ENCODE measurements at places on chromosomes 16 and 17.

GRCh38 chr17:7315570-7316235, 543 bp upstream of the GPS2 start:
- DNase-seq, result no peak

DNA sequence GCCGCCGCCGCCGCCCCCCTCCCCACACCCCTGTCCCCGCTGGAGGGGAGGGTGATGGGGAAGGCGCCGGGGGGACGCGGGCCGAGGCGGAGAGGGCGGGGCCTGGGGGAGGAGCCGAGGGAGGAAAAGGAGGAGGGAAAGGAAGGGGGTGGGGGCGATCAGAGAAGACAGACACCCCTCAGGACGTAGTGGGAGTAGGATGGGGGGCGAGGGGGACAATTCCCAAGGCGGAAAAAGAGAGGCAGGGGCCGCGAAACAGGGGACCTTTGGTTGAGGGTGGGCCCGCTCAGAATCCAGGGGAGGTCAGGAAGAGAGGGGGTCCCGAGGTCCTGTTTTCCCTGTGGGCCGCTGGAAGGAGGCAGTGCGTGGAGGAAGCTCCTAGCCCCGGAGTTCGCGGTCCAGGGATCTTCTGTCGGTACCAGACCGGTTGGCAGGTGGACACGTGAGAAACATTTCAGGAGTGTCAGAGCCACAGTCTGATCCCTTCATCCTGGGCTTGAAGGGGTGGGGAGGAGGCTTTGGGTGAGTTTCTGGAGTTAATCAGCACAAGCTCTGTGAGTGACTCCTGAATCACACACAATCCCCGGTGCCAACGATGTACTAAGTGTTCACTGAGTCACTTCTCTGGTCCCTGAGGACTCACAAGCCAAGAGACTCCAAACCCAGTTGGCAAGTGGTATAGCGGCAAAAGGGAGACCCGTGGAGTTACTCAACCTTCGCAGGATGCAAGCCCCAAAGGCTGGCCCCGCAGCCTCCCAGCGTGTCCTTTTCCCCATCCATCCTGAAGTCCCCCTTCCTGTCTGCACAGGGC, at the start of gene XYLT1:
XYLT1 (minus strand) TSS at position 53 of the 811 bp plus-strand sequence. CDS start 164 bp downstream, outside the sequence.
- peak; percentile 92 for DNase-seq

DNA sequence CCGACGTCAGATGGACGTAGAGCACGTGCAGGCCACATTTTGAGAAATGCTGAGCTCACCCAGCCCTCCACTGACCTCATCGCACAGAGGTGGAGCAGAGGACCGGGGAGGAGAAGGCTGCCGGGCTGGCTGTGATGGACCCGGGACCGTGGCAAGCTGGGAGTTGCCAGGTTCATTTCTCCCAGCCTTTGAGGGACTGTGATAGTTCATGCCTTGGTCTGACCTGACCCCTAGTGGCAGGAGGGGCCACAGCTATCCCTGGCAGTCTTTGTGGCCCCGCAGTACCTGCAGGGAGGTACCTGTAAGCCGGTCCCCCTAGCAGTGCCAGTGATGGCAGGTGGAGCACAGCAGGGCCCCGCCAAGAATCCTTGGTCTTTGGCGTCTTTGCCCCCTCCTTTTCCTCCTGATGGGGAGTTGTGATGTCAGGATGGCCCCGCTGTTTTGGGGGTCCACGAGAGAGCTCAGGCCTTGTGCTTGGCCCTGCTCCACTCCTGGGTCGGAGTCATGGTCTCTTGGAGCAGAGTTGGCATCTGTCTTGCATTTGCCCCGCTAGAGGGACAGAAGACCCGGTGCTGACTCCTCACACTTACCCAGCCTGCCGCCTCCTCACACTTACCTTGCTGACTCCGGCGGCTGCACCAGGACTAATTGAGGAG, 50.4 kb downstream of the OR1D5 start:
- peak; percentile 55 for DNase-seq

- no peak for DNase-seq
Observed at GRCh38 chr16:78659216-78659615, 559.8 kb downstream of the WWOX start.

DNA sequence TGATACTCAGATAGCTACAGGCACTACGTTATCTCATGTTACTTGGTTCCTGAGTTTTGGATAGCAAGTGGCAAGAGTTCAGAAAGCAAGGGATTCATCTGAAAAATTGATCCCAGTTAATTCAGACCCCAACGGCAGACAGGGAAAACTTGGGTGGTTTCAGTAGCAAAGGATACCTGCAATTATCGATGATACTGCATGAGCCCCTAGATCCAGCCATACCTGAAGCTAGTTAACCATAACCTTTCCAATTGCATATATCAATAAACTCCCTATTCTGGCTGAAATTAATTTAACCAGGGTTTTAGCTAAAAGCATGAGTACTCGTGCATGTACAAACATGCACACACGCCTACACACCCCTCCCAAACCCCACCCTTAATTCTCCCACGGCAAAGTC, 4.3 kb downstream of the KNOP1 start:
- DNase-seq, result no peak

GRCh38 chr17:21004016-21004930, 38.5 kb downstream of the USP22 start:
- DNase-seq, result no peak

DNA sequence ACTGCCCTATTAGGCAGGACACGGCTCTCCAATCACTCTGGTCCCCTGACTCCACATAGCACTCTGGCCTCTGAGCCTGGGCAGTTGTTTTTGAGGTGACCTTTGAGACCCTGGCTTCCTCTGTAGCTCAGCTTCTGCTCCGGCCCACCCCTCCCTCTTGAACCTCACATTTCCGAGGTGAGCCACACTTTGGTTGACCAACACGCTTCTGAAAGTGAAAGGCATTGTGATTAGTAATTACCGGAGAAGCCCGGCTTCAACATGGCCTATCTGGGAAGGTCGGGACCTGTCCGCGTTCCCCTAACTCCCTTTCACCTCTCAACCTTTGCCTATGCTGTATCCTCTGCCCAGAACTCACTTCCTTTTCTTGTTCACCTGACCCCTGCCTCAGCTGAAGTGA, 10.3 kb upstream of the ITGAX start:
- no peak for DNase-seq

- no peak for DNase-seq
Observed at GRCh38 chr17:35130392-35130791, 9.0 kb downstream of the FNDC8 start.

- DNase-seq, result no peak
Observed at GRCh38 chr17:8062807-8063483, 24.1 kb downstream of the ALOX15B start.

GRCh38 chr17:43737722-43738121, 20.9 kb downstream of the SOST start:
- DNase-seq, result no peak

DNA sequence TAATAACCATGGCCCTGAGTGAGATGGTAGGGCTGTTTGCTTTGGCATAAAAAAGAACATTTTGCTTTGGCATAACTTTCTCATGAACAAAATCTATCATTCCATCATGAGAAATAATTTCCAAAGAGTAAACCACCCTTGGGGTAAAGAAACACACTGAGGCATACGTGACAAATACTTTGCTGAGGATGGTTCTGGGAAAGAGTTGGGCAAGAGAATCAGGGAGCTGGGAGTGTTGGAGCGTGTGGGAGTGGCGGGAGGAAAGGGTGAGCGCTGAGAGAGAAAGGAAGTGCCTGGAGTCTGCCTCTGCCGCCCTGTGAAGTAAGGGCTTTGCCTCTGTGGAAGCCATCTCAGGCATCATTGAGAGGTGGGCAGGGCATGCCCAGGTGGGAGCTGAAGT, 60.2 kb upstream of the ARHGAP44 start:
- DNase-seq, result no peak

DNA sequence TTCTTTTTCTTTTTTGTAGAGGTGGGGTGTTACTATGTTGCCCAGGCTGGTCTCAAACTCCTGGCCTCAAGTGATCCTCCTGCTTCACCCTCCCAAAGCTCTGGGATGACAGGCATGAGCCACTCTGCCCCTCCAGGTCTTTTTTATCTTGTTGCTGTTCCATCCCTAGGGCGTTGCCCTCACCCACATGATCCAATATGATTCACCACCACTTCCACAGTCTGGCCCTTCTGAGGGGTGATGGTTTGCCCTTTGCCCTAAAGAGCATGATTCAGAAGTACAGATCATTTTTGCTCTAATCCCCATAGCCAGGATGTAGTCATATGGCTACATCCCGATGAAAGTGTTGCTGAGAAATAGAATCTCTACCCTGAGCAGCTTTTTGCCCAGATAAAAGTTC, 18.8 kb downstream of the STX4 start:
- DNase-seq, result peak; percentile 67

DNA sequence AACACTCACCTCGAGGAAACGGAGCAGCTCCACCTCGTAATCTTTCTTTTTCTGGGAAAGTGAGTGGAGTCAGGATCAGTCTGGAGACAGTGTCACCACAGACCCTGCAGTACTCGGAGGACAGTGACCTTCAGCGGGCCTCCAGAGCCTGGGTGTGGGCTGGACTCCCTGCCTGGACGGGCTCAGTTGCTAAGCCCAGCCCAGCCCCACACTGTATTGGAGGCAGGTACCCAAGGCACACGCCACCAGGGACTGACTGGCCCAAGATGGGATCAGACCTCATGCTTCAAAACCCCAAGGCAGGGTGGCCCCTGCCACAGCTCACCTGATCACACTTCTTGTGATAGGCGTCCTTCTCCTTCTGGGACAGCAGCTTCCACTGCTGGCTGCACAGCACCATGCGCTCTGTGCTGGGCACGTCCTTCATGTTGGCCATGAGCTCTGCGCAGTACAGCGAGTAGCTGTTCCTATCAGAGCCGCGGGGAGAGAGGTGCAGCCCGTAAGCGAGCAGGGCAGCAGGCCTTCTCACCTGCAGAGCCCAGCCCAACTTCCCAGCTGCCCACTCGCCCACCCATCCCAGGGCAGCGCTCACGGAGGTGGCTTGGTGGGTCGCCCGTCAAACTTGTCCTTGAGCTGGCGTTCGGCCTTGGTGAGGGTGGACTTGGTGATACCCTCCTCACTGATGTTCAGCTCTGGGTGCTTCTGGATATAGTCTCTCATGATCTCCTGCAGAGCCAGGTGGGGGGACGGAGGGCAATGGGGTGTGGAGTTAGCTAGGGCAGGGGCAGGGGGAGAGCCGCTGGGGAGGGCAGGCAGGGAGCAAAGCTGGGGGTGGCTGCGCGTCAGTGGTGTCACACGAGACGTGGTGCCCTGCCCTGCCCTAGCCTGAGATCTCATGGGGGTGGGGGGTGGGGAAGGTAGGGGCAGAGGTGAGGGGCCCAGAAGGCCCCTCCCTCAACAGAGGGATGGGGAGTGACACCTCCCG, 7.9 kb downstream of the UBTF start:
- no peak for DNase-seq

GRCh38 chr16:11797957-11798299, 870 bp upstream of the ZC3H7A start:
- DNase-seq, result no peak

DNA sequence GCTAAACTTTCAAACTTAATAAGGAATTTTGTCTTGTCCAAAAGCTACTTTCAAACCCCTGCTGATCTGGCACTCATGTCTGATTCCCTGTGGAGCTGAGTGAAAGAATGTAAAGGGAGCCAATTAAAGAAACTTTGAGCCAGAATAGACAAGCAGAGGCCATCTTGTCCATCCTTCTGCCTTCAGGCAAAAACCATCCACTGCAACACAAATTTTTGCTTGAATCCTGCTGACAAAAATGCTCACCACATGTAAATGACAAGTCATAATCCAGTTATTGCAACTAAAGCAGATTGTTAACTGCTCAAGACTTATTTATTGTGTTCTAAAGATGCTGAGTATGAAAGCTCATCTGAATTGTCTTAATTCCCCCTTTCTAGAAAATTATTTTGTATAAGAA, 124.0 kb upstream of the HLF start:
- no peak for DNase-seq

GRCh38 chr17:65055708-65056638, 567 bp downstream of the GNA13 start:
- DNase-seq, result peak; percentile 64

GRCh38 chr17:49959183-49959935, 9.6 kb upstream of the DLX4 start:
- peak; percentile 64 for DNase-seq

DNA sequence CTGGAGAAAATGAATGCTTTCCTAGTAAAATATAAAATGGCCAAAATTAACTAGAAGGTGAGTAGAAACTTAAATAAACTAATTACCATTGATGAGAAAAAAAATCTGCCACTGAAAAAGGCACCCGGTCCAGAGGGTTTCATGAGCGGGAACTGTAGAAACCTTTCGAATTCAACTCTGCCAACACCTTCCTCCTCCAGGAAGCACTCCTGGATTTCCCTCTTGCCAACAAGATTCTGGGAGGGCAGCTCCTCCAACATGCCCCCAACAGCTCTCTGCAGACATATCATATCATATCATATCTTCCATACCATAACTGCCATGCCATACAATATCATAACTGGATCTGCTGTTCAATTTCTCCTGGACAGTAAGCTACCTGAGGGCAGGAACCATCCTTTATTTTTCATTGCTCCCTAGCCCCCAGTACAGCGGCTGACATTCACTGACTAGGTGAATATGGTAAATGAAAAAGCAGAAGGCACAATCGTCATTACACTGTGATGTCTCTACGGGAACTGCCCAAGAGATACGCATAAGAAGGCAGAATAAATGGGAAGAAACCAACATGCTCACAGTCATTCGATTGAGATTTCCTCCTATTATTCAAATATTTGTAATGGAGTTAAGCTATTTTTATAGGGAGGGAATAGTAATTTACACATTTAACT, 9.2 kb downstream of the ARHGAP27 start:
- DNase-seq, result no peak

DNA sequence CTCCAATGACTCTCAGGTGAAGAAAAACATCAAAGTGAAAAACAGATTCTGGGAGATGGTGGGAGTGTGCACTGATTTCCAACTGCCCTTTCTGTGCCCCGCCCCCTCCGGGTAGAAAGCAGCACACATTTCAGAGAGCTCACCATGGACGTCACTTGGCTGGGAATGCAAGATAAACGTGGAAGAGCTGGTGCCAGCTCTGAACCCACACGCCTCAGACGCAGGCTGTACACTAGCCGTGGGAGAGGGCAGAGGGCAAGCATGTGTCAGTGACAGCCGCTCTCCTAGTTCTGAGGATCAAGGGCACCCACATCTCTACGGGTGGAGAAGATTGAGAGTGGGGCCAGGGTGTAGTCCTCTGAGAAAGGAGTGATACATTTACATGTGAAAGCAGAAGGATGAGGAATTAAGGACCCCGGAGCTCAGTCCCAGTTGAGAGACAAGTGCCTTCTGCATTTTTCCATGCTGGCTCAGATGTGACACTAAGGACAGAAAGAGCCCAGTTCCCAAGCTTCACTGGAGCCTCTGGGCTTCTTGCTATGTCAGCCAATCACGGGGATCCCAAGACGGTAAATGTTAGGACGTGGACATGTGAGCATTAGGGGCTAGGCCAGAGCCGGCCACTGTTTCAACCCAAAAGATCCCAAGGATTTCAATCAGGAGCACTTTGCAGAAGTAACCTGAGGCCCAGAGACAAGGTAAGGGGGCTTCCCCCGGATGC, 101.3 kb downstream of the ZFHX3 start:
- no peak for DNase-seq

- DNase-seq, result peak; percentile 16
Observed at GRCh38 chr17:7644775-7645174, 6.0 kb upstream of the ATP1B2 start.

All from NB4 (cell line).